ENCODE measurements at places on chromosomes 4 and X. TPM values are rescaled to one million over a fixed set of nuclear protein-coding genes. Genes with fewer than 3 reads are reported as not detected.

- no peaks in the 10 kb centered on the region for H3K4me1 ChIP-seq
- no peak overlapping the region for H3K27ac ChIP-seq
- H3K27me3 ChIP-seq: no peaks in the 10 kb centered on the region
- no peaks in the 10 kb centered on the region for H3K36me3 ChIP-seq
- no peak overlapping the region for H3K4me3 ChIP-seq
Observed at GRCh38 chrX:10725071-10725470, 104.7 kb upstream of the MID1 start.

GRCh38 chrX:108590496-108590895 lies 145.9 kb downstream of the IRS4 start:
- no peaks in the 10 kb centered on the region for H3K36me3 ChIP-seq
- H3K27ac ChIP-seq: no peak overlapping the region
- no peak for DNase-seq
- H3K4me1 ChIP-seq: no peaks in the 10 kb centered on the region

DNA sequence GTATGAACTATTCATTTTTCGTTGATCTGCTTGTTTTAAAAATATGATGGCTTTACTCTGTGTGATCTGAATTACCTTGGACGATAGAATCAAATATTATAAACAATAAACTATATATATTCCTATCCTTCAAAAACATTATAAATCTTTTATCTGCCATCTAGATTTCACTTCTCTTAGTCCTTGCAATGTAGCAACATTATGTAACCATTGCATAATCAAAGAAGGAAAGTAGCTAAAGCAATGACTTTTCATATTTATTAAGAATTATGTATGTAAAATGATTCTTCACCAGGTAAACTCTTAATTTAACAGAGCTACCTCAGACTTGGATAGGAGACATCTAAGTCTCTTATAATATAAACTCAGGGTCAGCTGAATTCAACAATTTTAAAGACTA lies 210.5 kb downstream of the ADAMTS3 start:
- H3K36me3 ChIP-seq: no peaks in the 10 kb centered on the region
- no peak overlapping the region for H3K4me3 ChIP-seq
- no peak overlapping the region for H3K27ac ChIP-seq
- H3K4me1 ChIP-seq: no peaks in the 10 kb centered on the region
- no peak for DNase-seq

- DNase-seq: no peak
- no peak overlapping the region for H3K4me3 ChIP-seq
- no peaks in the 10 kb centered on the region for H3K36me3 ChIP-seq
- no peaks in the 10 kb centered on the region for H3K4me1 ChIP-seq
Observed at GRCh38 chr4:4952273-4952672, 67.0 kb downstream of the CYTL1 start.

DNA sequence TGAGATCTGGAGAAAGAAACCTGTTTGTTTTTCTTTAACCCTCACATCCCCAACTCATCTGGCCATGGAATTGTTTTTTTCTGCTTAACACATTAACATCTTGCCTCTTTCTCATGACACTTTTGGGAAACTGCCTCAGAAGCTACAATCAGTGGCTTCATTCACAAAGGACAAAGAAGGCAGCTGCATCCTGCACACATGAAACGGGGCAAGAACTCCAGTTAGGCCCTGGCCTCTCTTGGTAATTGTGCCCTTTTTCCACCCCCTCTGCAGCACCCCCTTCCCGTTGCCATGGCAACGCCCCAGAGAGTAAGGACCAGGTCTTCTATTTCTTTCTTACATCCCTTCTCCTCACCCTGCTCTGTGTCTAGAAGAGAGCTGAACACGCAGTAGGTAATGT lies 103.4 kb downstream of the PDGFRA start:
- no peak for DNase-seq
- no peak overlapping the region for H3K4me3 ChIP-seq
- H3K4me1 ChIP-seq: no peaks in the 10 kb centered on the region
- no peak overlapping the region for H3K27ac ChIP-seq

GRCh38 chr4:8093587-8094274 lies 64.9 kb downstream of the ABLIM2 start:
- H3K4me3 ChIP-seq: no peak overlapping the region
- H3K27ac ChIP-seq: no peak overlapping the region
- H3K4me1 ChIP-seq: no peaks in the 10 kb centered on the region
- no peaks in the 10 kb centered on the region for H3K27me3 ChIP-seq

Gene POF1B
- total RNA-seq: not detected

Gene RRH
- total RNA-seq: 0.19 TPM

Gene SOX3
- not detected for total RNA-seq

Measured in activated CD8-positive, alpha-beta memory T cell treated with anti-CD3 and anti-CD28 coated beads, Interleukin-2, amount 10 ng/mL, durations not matched to agents 7 days and 5 days (primary cell).